ENCODE measurements at places on chromosomes 16 and 17. TPM values are rescaled to one million over a fixed set of nuclear protein-coding genes. Genes with fewer than 3 reads are reported as not detected.

DNA sequence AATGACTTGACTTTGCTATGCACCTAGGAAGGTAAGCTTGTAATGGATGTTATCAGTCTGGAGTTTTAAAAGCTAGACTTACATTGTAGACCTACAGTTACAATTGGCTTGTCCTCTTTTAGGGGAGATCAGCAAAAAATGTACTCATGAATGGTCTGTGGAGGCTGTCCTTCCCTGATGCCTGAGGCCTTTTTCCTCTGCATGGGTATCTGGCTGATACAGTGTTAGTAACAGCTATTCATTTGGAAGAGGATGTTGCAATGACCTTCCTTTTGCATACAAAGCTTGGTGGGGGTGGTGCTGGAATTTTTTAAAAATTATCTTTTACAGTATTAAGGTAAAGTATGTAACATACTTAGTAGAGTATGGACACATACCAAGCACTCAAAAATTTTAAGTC is 525.5 kb downstream of the KIF2B start:
- DNase-seq = no peak

GRCh38 chr16:79112462-79112861 is 488.1 kb downstream of the MAF start:
- DNase-seq = no peak

DNA sequence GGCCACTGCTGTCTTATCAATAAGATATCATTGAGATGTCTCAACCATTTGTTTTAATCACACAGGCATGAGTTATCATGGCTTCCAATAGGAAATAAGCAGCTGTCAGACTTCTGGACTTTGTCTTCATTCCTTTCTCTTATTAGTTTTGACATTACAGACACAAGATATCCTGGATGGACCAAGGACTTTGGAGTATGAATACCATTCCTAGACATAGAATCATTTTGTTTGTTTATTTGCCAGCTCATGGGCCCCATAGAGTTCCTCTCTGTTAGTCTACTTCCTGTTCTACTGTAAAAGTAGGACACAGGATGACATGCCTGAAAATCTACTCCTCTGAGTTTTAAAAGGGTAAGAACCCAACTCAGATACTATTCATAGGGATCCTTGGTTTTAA is 77.7 kb upstream of the KCNJ16 start:
- DNase-seq = no peak

DNA sequence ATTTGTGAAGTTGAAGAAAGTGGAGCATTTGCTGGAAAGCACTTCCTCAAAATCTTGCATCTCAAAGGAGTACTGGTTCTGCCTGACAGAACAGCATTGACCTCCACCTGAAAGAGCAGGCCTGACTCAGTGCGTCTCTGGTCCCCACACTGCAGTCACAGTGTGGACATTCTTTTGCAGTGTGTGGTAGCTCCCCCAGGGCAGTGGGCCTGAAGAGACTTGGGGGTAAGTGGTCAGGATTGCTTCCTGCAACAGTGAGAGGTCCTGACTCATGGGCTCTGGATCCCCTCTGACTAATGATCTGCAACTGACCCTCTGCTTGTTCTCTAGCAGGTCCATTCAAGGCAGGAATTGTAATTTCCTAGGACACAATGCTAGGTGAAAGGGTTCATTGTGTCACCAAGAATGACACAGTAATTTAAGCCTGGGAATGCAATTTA is 204.9 kb upstream of the KCNJ16 start:
- DNase-seq = no peak

- DNase-seq = no peak
Measured at GRCh38 chr17:28521311-28522085, 15.3 kb downstream of the FOXN1 start.

- no peak for DNase-seq
Measured at GRCh38 chr16:31880322-31880979, 6.8 kb downstream of the ZNF267 start.

The SKAP1 gene
- polyA plus RNA-seq = 2.8 TPM

The CEMP1 gene
- polyA plus RNA-seq = 2.6 TPM
